Heart left ventricle (tissue), 16 donors: ENCODE measurements at places on chromosomes 1 and 21. TPM values are rescaled to one million over a fixed set of nuclear protein-coding genes. Genes with fewer than 3 reads are reported as not detected.

FCRLB gene
- 0.66 TPM for total RNA-seq

GRCh38 chr1:18093646-18094045 lies 14.0 kb upstream of the IGSF21 start:
- H3K4me1 ChIP-seq, result no peaks in the 10 kb centered on the region
- no peaks in the 10 kb centered on the region for H3K36me3 ChIP-seq
- peaks cover 58% of the 10 kb centered on the region for H3K27me3 ChIP-seq
- H3K27ac ChIP-seq, result no peak overlapping the region
- no peak for DNase-seq

PTGFR gene
- total RNA-seq, result 1.6 TPM

DNA sequence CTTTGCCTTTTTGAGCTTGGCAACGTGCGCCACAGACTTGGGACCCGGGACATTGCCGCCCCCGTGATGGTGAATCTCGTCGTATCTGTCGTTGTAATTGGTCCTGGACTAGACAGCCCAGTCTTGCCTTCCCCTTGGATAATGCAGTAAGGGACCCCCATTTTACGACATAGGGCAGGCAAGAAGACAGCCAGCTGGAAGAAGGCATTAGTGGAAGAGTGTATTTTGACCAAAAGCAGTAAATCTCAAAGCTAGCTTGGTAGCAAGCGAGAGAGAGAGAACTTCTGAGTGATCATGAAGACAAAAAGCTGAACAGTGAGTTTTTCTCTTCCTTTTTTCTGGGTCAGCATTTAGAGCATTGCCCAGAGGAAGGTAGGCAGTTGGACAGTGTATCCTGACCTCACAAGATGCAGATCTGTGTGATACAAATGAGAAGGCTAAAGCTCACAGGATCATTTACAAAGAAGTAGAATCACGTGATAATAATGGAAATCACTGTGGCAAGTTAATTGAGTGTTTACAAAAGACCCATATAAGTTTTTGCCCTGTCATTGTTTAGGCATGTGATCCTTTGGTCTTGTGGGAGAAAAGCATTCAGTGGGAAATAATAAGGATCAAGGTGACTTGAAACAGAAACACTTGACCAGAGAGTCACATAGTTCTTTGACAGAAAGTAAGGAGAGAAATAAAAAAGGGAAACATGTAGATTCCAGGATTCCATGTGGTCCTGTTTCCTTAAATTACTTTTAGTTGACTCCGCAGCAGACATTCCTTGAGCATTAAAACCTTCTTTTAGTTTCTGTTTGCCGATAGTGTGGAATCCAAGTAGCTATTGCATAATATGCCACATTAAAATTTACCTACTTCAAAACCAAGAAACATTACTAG lies 66.3 kb downstream of the CNST start:
- no peak overlapping the region for H3K27ac ChIP-seq
- no peak for DNase-seq
- H3K27me3 ChIP-seq, result no peaks in the 10 kb centered on the region
- no peak overlapping the region for H3K4me3 ChIP-seq
- no peaks in the 10 kb centered on the region for H3K4me1 ChIP-seq

- H3K36me3 ChIP-seq, result no peaks in the 10 kb centered on the region
- no peaks in the 10 kb centered on the region for H3K27me3 ChIP-seq
- H3K27ac ChIP-seq, result no peak overlapping the region
- DNase-seq, result no peak
- no peaks in the 10 kb centered on the region for H3K4me1 ChIP-seq
Measured at GRCh38 chr1:231507476-231508355, 20.8 kb upstream of the TSNAX start.

- H3K4me1 ChIP-seq, result no peaks in the 10 kb centered on the region
- H3K27me3 ChIP-seq, result no peaks in the 10 kb centered on the region
- H3K36me3 ChIP-seq, result no peaks in the 10 kb centered on the region
- no peak overlapping the region for H3K27ac ChIP-seq
Measured at GRCh38 chr1:227396539-227397353, 78.5 kb upstream of the CDC42BPA start.

DNA sequence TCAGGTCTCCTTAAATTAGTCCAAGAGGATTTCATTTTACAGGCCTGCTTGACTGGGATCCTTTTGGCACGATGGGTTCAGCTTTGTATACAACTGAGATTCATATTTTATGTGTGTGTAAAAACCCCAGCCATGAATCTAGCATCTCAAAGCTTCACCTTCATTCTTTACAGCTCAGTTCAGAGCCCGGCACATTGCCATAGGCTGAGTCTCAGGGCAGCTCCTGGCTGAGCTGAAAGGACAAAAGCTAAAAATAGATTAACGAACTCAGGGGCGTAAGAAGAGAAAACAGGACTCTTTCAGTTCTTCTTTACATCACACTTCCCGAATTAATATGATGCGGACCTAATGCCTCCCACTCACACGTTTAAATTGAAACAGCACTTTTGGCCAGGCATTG lies 262.8 kb upstream of the PBX1 start:
- H3K36me3 ChIP-seq, result no peaks in the 10 kb centered on the region
- no peak overlapping the region for H3K4me3 ChIP-seq
- peak; percentile 56 for DNase-seq
- H3K27ac ChIP-seq, result no peak overlapping the region

- H3K27me3 ChIP-seq, result no peaks in the 10 kb centered on the region
- DNase-seq, result no peak
- H3K4me1 ChIP-seq, result no peaks in the 10 kb centered on the region
- no peak overlapping the region for H3K4me3 ChIP-seq
- H3K36me3 ChIP-seq, result no peaks in the 10 kb centered on the region
Measured at GRCh38 chr1:41752514-41753170, 166.1 kb downstream of the HIVEP3 start.
